ENCODE measurements at places on chromosomes 4 and X.
A peak's percentile ranks its signal among the peaks of the same experiment; 100 is the strongest.

DNA sequence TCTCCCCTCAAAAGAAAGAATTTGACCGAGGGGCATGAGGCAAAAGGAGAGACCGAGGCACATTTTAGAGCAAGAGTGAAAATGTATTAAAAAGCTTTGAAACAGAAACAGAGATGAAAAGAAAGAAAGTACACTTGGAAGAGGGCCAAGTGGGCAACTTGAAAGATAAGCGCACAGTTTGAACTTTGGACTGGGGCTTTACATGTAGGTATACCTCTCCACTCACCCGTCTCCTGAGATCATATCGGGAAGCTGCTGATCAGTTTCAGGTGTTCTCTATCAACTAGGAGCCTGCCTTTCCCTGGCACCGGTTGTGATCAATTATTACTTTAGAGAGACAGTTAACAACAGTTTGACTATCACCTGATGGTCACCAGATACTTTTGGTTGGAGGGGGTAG, 2666.5 kb downstream of the ARAP2 start:
- DNase-seq = no peak

- DNase-seq = no peak
These were observed 112.5 kb downstream of the MAB21L2 start for GRCh38 chr4:150694438-150694837.

- no peak for DNase-seq
These were observed 31.0 kb downstream of the XK start for GRCh38 chrX:37716602-37717001.

- DNase-seq = no peak
These were observed 2.7 kb upstream of the UGT8 start for GRCh38 chr4:114595921-114596320.

DNA sequence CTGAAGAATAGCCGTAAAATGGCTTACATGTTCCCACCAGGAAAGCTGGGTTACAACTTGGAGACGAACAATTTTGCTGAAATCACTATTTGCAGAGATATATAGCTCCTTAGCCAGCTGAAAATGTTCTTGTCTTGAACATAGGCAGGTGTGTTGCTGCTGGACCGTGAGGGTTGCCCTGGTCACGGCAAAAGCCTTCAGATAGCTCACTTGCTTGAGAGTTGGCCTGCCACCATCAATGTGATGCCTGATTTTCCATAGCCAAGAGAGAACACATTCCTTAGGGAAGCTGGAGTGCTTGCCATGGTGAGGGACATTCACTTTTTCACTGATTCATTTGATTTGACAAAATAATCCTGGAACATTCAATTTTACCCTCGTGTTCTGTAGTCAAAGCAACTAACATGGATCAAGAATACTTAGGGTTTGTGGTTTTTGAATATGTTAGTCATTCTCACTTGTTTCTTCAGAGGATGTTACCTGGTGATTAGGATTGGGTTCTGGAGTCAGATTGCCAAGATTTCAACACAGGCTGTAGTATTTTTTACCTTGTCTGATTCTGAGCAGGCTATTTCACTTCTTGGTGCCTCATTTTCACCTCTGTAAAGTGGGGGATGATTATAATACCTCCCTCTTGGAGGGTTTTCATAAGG, 536.9 kb downstream of the RAPGEF2 start:
- DNase-seq = no peak

DNA sequence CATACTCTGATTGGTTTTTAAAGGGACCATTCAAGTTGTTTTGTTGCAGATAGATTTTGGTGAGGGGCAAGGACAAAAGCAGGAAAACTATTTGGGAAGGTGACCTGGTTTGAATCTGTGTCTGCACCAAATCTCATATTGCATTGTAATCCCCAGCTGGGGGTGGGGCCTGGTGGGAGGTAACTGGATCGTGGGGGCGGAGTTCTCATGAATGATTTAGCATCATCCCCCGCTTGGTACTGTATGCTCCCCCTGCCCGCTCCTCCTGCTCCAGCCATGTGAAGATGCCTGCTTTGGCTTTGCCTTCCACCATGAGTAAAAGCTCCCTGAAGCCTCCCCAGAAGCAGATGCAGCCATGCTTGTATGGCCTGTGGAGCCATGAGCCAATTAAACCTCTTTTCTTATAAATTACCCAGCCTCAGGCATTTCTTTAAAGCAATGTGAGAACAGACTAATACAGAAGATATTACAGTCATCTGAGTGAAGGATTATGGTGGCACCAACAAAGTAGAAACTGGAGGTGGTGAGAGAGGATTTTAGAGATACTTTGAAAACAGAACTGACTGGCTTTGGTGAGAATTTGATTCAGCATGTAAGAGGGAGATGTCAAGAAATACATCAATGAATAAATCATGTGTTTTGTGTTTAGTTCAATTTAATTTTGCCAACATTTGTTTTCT, 14.4 kb downstream of the IL21 start:
- DNase-seq = peak; percentile 5

GRCh38 chrX:100659431-100660137, 15.6 kb downstream of the SRPX2 start:
- no peak for DNase-seq

GRCh38 chr4:134807231-134807745, 605.7 kb upstream of the PABPC4L start:
- DNase-seq = no peak

- DNase-seq = no peak
These were observed 105.3 kb downstream of the ADAMTS3 start for GRCh38 chr4:72463724-72464123.

GRCh38 chr4:7398104-7398423, 36.7 kb downstream of the PSAPL1 start:
- DNase-seq = no peak

GRCh38 chr4:7771541-7772507, 167.8 kb downstream of the AFAP1 start:
- no peak for DNase-seq

DNA sequence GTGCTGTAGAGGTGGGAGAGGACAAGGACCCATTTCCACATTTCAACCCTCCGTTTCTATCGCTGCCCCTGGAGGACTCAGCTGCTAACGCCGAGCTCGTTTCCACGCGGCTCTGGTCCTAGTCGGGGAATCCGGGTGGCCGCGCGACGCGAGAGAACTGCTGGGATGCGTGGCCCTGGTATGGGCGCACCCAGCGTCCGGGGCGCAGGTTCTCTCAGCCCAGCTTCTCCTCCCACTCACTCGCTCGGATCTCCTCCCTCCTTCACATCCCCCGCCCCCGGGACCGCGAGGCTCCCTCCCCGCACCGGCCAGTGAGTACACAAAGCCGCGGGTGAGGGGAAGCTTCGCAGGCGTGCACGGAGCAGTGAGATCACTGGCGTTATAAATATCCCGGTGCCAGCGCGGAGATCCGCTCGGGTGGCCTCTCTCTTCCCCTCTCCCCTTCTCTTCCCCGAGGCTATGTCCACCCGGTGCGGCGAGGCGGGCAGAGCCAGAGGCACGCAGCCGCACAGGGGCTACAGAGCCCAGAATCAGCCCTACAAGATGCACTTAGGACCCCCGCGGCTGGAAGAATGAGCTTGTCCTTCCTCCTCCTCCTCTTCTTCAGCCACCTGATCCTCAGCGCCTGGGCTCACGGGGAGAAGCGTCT, at the start of gene FGF5:
FGF5 (plus strand) TSS at position 412 of the 649 bp plus-strand sequence; CDS start at position 573, 161 bp downstream.
- peak; percentile 36 for DNase-seq

DNA sequence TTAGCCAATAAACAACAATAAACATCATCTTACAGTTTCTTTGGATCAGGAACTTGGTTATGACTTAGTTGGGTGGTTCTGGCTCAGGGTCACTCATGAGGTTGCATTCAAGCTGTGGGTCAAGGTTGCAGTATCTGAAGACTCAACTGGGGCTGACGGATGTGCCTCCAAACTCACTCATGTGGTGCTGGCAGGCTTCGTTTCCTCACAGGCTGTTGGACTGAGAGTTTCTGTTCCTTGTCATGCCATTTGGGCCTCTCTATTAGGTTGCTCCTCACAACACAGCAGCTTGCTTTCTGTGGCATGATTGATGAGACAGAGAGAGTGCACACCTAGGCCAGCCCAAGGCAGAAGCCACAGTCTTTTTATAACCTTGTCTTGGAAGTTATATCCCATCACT, 20.7 kb downstream of the FRMPD3 start:
- DNase-seq = no peak

GRCh38 chr4:68182382-68182820, 52.7 kb upstream of the TMPRSS11F start:
- no peak for DNase-seq

DNA sequence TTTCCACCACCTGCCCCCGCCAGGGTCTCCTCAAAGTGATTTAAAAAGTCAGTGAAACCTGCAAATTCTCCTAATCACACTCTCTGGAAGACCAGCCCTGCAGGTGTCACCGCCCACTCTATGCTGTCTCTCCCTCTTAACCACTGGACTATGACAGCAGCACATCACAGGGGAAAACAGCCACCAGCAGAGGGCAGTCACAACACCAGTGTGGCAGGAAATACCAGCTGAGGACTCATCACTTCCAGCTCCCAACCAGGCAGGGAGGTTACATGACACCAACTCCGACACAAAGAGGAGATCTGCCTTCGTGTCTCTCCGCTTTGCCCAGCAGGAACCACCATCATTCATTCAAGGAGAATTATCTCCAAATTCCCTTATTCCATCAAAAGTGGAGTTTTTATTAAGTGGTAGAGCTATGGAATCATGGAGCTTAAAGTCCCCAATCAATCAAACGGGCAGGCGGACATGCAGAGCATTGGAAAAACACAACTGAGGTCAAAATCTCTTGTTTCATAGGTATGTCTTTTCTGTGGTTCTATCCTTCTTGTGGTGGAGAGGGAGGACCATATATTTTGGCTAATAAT, 91.3 kb downstream of the NSUN7 start:
- peak; percentile 72 for DNase-seq

DNA sequence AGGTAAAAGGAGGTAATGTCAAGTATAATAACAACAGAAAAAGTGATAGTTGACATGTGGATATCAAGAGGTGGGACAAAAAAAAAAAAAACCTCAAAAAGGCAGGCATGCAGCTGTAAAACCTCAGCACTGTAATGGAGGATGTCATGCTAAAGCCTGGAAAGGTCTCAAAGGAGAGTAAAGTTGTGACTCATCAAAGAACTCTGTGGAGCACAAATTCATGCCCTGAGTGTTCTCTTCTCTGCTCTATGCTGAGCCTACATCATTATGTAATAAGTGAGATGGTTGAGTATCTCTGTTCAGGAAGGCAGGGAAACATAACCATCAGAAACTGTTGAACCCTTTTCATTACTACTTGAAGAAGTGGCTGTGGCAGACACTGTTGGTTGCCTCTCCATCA, 597.8 kb downstream of the BCOR start:
- DNase-seq = no peak

- DNase-seq = no peak
These were observed 7.4 kb downstream of the ADRA2C start for GRCh38 chr4:3773552-3774001.

DNA sequence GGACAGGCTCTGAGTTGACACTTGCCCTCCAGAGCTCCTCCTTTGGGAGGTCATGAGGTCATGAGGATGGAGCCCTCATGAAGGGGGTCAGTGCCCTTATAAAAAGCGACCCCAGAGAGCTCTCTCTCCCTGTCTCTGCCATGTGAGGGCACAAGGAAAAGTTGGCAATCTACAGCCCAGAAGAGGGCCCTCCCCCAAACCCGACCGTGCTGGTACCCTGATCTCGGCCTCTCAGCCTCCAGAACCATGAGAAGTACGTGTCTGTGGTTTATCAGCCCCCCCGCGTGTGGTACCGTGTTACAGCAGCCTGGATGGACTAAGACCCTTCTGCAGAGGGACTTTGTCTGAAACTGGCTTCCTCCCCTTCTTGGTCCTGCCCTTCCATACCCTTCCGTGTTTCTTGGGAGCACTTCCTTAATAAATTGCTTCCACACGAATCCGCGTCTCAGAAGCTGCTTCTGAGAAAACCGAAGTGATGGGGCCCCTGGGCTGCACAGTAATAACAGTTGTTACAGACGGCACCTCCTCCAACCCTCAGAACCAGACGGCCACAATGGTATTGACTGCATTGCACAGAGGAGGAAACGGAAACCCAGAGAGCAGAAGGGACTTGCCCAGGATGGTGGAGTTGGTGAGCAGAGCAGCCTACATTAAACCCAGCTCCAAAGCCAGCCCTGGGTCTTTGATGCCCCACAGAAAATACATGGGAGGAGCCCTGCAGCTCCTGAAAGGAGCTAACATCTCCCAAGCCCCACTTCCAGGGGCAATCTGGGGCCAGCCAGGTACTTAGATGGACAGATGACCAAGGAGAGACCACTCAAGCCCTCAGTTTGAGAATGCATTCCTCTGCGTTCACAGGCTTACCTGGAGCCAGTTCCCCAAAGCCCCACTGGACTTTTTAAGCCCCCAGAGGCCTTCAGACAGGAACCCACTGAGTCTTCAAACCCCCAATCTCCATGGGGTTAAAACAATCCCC, 242.7 kb downstream of the BCOR start:
- DNase-seq = no peak

- DNase-seq = no peak
These were observed 118.0 kb upstream of the EDNRA start for GRCh38 chr4:147362938-147363337.

- DNase-seq = no peak
These were observed at the start of gene CYSLTR1 for GRCh38 chrX:78327370-78328086. Gene CYSLTR1 (minus strand): TSS chrX:78327611. CDS start chrX:78273746, 53,865 bp downstream.

DNA sequence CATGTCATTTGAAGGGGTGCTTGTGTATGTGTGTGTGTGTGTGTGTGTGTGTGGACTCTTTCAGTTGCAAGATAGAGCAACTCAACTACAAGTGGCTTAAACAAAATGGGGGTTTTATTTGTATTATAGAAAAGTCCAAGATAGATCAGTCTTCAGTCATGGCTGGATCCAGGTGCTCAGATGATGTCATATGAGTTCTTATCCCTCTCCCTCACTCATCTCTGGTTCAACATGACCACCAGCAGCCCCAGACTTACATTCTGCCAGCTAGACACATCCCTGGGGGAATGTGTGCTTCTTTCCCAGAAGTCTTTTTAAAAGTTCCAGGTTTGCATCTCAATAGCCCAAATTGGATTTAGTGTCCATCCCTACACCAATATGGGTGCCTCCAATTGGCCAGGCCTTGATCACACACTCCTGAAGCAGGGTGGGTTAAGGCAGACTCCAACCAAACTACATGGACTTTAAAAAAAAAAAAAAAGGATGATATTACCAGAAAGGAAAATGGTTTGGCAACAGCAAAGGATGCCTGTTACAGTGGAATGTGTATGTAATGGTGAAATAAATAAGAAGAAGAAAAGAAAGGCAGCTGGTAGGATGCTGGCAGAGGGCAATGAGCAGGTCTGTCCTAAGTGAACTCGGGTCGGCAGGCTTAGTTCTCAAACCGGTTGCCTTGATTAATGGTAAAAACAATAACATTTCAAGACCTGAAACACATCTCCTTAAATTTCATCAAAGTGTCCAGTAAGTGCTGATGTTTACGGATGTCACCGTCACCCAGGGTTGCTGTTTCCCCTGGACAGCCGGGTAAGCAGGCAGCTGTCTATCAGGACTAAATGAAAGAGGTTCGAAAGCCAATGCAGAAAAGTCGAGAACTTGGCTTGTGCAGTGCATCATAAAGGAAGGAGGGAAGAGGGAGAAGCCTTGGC, 107.7 kb downstream of the SMIM20 start:
- no peak for DNase-seq

DNA sequence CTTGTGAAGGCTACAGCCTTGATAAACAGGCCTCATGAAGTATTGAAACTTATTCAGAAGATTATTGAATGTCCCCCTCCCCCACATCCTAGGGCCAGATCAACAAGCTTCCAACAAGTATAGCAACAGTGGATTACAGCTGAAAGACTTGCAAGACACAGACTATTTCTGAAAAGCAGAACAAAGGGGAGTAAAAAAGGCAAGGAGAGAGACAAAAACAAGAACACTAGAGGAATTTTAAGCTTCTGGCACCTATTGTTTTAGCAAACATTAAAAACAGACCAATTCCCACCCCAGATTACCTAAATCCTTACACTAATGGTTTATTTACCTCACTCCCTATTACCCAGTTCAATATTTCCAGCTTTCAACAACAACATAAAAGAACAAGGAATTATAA, 446.3 kb upstream of the FSTL5 start:
- DNase-seq = no peak

Measured in SK-N-DZ (cell line).